ENCODE measurements at places on chromosomes 13 and 19.

DNA sequence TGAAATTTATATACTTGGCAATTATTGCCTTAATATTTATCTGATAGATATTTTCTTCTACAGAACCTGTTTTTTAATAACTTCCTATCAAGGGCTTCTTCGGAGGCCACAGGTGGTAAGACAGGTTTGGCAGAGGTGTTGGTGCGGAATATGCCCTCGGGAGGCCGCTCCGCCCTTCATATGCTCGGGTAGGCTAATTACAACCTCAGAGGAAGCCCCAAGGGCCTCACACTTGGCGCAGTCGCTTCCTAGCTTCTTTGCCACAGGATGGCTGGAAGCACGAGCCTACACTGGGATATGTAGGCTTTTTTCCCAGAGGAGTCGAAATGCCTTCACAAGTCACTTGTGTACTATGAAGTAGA, 68.8 kb downstream of the LMO7 start:
- no peak for DNase-seq

GRCh38 chr13:99659226-99659625, 158.0 kb downstream of the TM9SF2 start:
- DNase-seq: peak; percentile 22

DNA sequence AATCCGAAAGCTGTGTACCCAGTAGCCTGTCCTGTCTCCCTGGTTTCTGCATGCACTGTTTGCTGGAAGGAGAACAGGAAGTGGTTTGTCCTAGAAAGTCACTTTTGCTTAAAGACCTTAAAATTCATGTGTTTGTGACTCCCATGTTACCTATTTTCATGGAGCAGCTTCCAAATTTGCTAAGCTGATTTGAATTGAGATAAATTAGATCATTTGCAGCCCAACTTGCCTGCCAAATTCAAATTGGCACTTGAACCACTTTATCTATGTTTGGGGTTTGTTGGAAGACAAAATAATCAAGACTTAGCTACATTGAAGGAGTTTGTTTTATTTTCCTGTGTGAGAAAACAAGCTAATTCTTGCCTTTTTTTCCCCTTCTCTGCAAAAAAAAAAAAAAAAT, 532.5 kb downstream of the DIAPH3 start:
- DNase-seq: no peak

- DNase-seq: no peak
These were observed 1.1 kb downstream of the TECR start for GRCh38 chr19:14530506-14530905.

GRCh38 chr13:109951491-109951890, 165.1 kb upstream of the IRS2 start:
- no peak for DNase-seq

GRCh38 chr13:79723519-79724024, 242.6 kb downstream of the NDFIP2 start:
- DNase-seq: no peak

GRCh38 chr19:51002089-51002532, 707 bp upstream of the KLK8 start:
- no peak for DNase-seq

- no peak for DNase-seq
These were observed 109.0 kb upstream of the HTR2A start for GRCh38 chr13:47005756-47006414.

GRCh38 chr13:60214213-60215055, 50.7 kb upstream of the DIAPH3 start:
- DNase-seq: no peak

DNA sequence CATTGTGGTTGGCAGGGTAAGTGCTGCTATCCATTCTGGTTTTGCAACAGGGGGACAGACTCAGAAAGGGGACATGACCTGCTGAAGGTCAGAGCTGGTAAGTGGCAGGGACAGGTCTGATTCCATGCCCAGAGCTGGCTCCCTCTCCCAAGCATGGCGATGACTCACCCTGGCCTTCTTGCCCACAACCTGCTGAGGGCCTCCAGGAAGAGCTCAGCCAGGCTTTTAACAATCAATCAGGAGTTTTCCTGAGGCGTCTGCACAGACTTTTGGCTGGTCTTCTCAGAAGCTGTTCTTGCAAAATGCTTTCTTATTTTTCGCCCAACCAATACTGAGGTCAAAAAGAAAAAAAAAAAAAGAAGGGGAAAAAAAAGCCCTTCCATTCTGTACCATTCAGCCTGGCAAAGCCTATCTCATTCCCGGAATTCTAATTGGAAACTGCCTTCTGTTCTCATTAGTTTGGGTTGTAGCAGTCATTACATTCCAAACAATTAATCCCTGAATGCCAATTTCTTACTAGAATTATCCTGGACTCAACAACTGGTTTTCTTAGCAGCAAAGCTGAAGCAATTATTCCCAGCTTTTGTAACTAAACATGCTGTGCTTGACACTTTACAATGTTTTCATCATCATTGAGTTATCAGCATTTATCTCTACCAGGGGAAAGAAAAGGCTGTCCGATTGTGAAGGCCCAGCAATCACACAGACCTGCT, 17.7 kb downstream of the SIAH3 start:
- DNase-seq: no peak
